Umbilical cord (tissue), 2 donors: ENCODE measurements at places on chromosomes 5 and 9. TPM values are rescaled to one million over a fixed set of nuclear protein-coding genes. Genes with fewer than 3 reads are reported as not detected.

DNA sequence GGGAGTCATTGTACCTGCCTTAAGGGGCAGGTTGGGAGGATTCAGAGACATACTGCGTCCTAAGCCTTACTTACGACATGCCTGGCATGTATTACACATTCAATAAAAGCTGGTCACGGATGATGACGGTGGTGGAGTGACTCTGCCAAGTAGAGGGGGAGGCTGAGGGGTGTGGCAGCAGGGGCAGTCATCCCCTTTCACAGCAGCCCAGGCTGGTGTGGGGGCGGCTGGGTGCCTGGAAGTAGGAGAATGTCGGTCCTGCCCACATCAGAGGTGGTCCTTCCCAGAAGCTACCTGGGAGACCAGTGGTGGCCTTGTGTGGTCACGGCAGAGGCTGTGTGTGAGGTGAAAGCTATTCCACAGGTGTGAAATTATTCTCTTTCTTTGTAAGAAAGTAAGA lies 8.9 kb downstream of the ZBTB34 start:
- DNase-seq, result no peak

GRCh38 chr5:37840053-37841034 lies 503 bp upstream of the GDNF start:
- DNase-seq, result peak; percentile 44

- DNase-seq, result no peak
Measured at GRCh38 chr9:134517069-134517680, 124.4 kb upstream of the COL5A1 start.

GRCh38 chr5:33810491-33811120 lies 81.2 kb downstream of the ADAMTS12 start:
- no peak for DNase-seq

DNA sequence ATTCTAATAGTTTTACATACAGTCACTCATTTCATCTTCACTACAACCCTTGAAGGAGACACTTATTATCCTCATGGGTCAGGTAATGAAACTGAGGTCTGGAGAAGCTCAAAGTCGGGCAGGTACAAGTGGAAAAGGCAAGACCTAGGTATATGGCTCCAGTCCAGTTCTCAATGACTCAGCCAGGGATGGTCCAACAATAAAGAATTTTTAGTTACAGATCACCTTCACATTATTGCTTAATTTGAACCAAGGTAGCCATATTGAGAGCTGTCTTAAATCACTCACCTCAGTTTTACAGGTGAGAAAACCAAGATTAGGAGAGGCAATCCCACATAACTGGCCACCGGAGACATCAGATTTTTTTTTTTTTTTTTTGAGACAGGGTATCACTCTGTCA lies 55.4 kb downstream of the PTPN3 start:
- no peak for DNase-seq

DNA sequence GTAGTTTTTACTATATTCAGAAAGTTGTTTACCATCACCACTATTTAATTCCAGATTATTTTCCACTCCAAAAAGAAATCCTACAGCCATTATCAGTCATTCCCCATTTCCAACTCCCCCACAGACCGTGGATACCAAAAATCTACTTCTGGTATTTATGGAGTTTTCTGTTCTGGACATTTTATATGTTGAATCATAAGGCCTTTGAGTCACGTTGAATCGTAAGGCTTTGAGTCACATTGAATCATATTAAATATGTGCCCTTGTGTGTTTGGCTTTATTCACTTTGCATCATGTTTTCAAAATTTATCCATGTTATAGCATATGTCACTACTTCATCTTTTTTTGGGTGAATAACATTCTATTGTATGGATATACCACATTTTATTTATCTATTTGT lies 454.1 kb upstream of the NUDT12 start:
- no peak for DNase-seq

- DNase-seq, result peak; percentile 79
Measured at GRCh38 chr5:162068412-162068811, 839 bp downstream of the GABRG2 start.

GRCh38 chr5:99607124-99607523 lies 678.3 kb upstream of the CHD1 start:
- DNase-seq, result no peak

- no peak for DNase-seq
Measured at GRCh38 chr5:131182839-131183238, 12.1 kb downstream of the LYRM7 start.

GRCh38 chr9:89405826-89406225 lies 87.5 kb downstream of the SECISBP2 start:
- peak; percentile 21 for DNase-seq

DNA sequence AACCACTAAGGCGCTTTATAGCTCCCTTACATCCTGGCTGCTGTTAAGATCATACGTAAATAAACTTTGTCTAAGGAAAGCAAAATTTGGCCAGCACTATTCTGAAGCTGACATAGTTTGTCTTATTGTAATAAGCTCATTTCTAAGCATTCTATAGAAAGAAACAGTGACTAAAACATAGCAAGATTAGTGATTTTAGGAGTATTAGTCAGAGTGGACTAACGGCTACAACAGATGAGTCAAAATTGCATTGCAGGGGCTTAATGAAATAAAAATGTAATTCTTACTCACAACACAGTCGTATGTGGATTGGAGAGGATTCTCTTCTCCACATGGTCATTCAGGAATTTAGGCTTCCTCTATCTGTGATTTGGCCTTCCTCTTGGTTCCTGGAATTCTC lies 347.6 kb downstream of the GADD45G start:
- DNase-seq, result no peak

GRCh38 chr5:146003852-146004251 lies 67.5 kb downstream of the SH3RF2 start:
- DNase-seq, result no peak

GRCh38 chr5:172840432-172841154 lies 6.5 kb downstream of the ERGIC1 start:
- no peak for DNase-seq

DNA sequence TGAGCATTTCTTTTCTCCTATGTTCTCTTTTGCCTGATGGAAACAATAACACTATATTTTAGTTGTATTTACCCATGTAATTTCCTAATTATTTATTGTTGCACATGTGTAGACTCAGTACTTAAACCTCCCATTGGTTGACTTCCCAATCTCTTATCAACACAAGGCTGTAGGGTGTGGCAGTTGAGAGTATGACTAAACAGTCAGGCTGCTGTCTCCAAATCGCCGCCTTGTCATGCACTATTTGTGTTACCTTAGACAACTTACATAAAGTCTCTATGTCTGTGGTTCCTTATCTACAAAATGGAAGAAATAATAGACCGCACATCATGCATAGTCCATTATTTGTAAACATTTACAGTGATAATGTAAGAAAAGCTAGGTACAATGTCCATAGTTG lies 68.9 kb upstream of the EFNA5 start:
- DNase-seq, result no peak

DNA sequence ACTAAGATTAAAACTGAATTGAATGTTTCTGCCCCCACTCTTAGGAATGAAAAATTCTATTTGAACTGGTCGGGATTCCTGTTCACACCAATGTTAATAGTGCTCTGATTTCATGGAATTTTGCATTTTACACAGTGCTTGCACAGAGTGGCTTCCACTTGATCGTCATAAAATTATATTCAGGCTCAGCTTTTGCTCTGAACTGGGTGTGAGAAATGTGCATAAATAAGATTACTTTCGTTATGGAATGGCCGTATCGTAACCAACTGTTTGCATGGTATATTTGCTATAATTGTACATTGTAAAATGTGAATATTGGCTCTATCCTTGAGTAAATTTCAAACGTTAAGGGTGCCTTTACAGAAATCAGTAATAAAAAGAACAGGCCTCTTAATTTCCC lies 240.9 kb downstream of the RFK start:
- no peak for DNase-seq

- no peak for DNase-seq
Measured at GRCh38 chr5:18325431-18325830, 691.2 kb downstream of the TAF11L14 start.

GRCh38 chr5:132059696-132060500 lies 557 bp upstream of the IL3 start:
- DNase-seq, result no peak

DNA sequence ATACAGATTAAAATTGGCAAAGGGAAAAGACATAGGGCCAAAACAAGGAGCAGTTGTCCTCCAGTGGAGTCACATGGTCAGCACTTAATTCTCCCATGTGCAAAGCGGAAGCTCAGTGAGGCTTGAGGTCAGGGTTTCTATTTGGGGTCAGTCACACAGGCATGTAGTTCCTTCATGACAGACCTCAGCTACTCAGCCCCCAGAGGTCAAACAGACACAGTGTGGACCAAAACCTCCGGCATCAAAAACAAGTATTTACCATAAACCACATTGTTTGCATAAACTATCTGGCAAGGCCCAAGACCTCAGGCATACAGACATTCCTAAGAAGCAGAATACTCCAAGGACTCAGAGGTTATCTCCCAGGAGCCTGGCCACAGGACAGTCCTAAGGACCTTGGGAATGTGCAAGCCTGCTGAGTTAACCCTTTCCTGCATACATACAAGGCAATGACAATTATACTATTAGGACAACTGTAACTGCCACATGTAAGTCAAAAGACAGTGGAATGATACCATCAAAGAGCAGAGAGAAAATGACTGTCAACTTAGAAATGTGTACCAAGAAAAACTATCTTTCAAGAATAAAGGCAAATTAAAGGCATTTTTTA lies 28.7 kb upstream of the FNIP1 start:
- DNase-seq, result no peak

DNA sequence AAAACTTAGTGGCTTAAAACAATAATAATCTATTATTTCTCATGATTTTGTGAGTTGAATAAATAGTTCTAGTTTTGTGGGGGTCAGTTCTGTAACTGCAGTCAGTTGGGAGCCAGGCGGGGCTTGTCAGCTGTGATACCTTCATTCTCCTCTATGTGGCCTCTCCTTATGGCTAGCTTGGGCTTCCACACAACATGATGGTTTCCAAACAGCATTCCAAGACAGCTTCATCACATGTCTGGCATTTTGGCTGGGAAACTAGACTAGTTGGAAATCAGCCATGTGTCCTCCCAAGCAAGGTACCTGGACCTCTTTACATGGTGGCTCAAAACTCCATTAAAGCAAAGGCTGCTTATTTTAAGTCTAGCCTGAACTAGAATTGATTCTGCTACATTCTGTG lies 61.4 kb upstream of the RANBP3L start:
- no peak for DNase-seq

The PHPT1 gene
- 49.1 TPM for total RNA-seq

The TAS2R1 gene
- 0.72 TPM for total RNA-seq

The SPINK6 gene
- total RNA-seq, result 5.5 TPM

The FBLL1 gene
- total RNA-seq, result 1.9 TPM

The OR1J2 gene
- total RNA-seq, result 1.2 TPM

The IL4 gene
- total RNA-seq, result not detected

The ZFP37 gene
- total RNA-seq, result 7.9 TPM

The FOXD4L4 gene
- total RNA-seq, result 1.9 TPM

The SLC1A1 gene
- 3.9 TPM for total RNA-seq
